ENCODE measurements at places on chromosomes 5 and 9. TPM values are rescaled to one million over a fixed set of nuclear protein-coding genes. Genes with fewer than 3 reads are reported as not detected.

Gene LRRC19
- total RNA-seq, result not detected

Gene RELL2
- 10.1 TPM for total RNA-seq

Gene MYMK
- not detected for total RNA-seq

Gene OR1Q1
- not detected for total RNA-seq

Gene GGTA1
- total RNA-seq, result not detected

Gene RBM22
- 47.0 TPM for total RNA-seq

Gene BOD1
- 128 TPM for total RNA-seq

Gene ZDHHC11
- not detected for total RNA-seq

DNA sequence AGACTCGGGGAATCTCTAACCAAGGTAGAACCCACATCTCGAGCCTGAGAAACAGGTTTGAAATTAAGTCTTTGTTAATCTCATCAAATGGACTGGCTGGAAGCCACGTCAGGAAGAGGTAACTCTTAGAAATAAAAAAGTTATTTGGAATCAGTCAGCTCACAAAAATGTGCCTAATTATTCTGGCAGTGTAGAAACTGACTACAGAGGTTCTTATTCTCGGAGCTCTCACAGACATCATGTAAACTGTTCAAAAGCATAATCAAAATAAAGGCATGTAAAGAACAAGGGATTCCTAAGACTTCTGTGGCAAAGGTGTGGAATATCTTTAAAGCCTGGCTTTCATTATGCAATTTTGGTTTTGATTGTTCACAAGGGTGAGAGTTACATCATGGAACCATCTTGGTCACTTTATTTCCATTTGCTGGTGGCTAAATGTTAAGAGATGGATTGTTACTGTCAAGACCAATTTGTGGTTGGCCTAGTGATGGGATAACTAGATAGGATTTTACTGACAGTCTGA lies 85.1 kb downstream of the OTULIN start:
- H3K4me3 ChIP-seq, result no peak overlapping the region
- H3K36me3 ChIP-seq, result no peaks in the 10 kb centered on the region
- H3K4me1 ChIP-seq, result peaks cover under 1% of the 10 kb centered on the region
- H3K27me3 ChIP-seq, result no peaks in the 10 kb centered on the region
- H3K27ac ChIP-seq, result no peak overlapping the region

DNA sequence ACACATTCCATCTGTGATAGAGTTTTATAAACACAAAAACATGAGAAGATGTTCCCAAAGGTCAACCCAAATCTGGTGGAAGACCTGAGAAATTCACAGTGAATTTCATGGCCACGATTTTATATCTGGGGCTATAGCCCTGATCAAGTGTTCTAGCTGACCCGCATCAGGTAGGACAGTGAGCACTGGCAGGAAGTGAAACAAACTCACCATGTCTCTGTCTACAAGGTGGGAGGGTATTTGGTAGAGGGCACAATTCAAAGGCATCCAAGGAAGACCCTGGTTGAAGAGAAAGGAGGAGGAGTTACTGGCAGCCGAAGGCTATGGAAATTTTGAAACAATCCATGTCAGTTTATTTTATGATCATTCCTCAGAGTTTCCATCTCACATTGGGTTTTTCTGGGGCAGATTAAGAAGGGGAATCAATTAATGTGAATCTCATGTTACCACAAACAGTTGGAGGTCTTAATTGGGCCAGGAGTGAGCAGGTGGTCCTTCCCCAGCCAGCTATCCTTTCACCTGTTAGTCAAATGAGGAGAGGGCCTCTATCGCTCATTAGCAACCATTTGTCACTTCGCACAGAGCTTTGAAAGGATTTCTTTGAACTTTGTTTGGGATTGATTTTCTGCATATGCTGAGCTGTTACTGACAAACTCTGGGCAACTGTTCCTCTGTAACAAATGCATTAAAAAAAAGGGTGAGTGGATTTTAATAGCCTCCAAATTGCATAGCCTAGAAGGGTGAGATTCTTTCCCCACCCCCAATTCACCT lies 612.0 kb upstream of the CLINT1 start:
- no peaks in the 10 kb centered on the region for H3K36me3 ChIP-seq
- H3K4me3 ChIP-seq, result no peak overlapping the region
- no peaks in the 10 kb centered on the region for H3K4me1 ChIP-seq
- H3K27me3 ChIP-seq, result no peaks in the 10 kb centered on the region

DNA sequence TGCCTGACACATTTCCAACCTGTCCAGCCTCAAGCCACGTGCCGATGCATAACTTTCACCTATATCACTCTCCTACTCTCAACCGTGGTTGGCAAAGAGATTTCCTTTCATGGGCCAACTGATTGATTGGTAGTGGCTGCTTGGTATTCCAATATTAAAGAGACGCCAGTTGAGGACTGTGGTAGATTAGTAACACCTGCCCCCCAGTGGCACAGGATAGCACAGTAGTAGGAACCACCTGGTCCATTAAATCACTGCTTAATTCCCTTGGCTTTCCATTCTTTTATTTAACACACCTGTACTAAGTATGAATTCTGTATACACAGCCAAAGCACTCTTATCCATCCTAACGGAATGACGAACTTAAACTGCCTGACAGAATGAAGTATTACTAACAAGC lies 19.1 kb upstream of the FOXB2 start:
- no peak overlapping the region for H3K4me3 ChIP-seq
- no peak overlapping the region for H3K27ac ChIP-seq
- H3K36me3 ChIP-seq, result no peaks in the 10 kb centered on the region
- no peaks in the 10 kb centered on the region for H3K27me3 ChIP-seq

- H3K36me3 ChIP-seq, result peaks cover 10% of the 10 kb centered on the region
- H3K4me3 ChIP-seq, result peak overlapping the region; percentile 49
- DNase-seq, result no peak
- H3K4me1 ChIP-seq, result peaks cover 41% of the 10 kb centered on the region
Observed at GRCh38 chr9:116686693-116687073, 422 bp upstream of the TRIM32 start.

- peaks cover 15% of the 10 kb centered on the region for H3K4me1 ChIP-seq
- DNase-seq, result no peak
Observed at GRCh38 chr5:128199104-128199503, 115.5 kb downstream of the SLC12A2 start.

DNA sequence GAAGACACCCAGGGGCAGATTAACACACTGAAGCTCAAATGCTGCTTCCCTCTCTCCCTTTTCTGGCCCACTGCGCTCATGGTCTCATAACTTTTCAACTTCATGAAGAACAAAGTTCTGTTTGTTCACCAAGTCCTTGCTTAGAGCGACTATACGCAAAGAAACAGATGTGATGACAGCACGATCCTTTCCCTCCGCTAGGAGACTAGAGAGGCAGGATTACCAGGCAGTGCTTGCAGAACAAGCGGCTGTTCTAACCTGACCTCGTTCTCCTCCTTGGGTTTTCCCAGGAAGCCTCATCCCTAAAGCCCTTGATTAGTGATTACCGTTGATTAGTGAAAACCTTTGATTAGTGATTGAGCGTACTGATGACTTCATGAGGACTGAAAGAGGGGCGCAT lies 649.9 kb downstream of the IRX1 start:
- H3K36me3 ChIP-seq, result no peaks in the 10 kb centered on the region
- DNase-seq, result no peak
- no peaks in the 10 kb centered on the region for H3K27me3 ChIP-seq
- no peak overlapping the region for H3K4me3 ChIP-seq
- no peaks in the 10 kb centered on the region for H3K4me1 ChIP-seq

GRCh38 chr5:97009212-97009898 lies 73.5 kb downstream of the LNPEP start:
- H3K27ac ChIP-seq, result no peak overlapping the region
- no peak overlapping the region for H3K4me3 ChIP-seq
- no peaks in the 10 kb centered on the region for H3K4me1 ChIP-seq
- H3K36me3 ChIP-seq, result 0 out of 2 replicates have a peak, but pooled peaks cover 2% of the 10 kb centered on the region
- no peak for DNase-seq

DNA sequence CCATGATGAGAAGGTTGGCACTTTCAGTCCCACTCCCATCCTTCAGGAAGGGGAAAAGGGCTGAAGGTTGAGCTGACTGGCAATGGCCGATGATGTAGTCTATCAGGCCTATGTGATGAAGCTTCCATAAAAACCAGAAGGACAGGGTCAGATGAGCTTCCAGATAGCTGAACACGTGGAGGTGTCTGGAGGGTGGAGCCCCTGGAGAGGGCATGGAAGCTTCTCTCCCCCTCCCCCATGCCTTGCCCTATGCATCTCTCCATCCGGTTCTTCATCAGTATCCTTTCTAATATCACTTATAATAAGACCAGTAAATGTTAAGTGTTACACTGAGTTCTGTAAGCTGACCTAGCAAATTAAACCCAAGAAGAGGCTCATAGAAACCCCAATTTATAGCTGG lies 32.6 kb upstream of the SMU1 start:
- no peaks in the 10 kb centered on the region for H3K27me3 ChIP-seq
- no peaks in the 10 kb centered on the region for H3K36me3 ChIP-seq
- no peak overlapping the region for H3K4me3 ChIP-seq
- no peak for DNase-seq

- no peak overlapping the region for H3K27ac ChIP-seq
Observed at GRCh38 chr5:74476819-74477453, 163.6 kb downstream of the ENC1 start.

- no peaks in the 10 kb centered on the region for H3K36me3 ChIP-seq
- no peak overlapping the region for H3K27ac ChIP-seq
- H3K4me3 ChIP-seq, result no peak overlapping the region
- DNase-seq, result no peak
- H3K4me1 ChIP-seq, result no peaks in the 10 kb centered on the region
Observed at GRCh38 chr9:34572628-34573027, 16.9 kb downstream of the CNTFR start.

DNA sequence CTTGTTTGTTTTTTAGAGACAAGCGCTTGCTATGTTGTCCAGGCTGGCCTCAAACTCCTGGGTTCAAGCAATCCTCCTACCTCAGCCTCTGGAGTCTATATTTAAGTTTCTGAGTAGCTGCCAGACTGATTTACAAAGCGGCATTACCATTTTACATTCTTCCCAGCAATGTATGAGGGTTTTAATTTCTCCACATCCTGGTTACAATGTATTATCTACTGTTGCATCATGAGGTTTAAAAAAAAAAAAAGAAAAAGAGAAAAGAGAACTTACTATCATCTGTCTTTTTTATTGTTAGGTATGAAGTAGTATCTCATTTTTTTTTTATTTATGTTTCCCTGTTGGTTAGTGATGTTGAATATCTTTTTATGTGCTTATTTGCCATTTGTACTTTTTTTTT lies 18.9 kb upstream of the CLINT1 start:
- no peaks in the 10 kb centered on the region for H3K27me3 ChIP-seq
- no peak overlapping the region for H3K4me3 ChIP-seq
- H3K4me1 ChIP-seq, result no peaks in the 10 kb centered on the region
- no peak for DNase-seq
- H3K36me3 ChIP-seq, result no peaks in the 10 kb centered on the region
- no peak overlapping the region for H3K27ac ChIP-seq

DNA sequence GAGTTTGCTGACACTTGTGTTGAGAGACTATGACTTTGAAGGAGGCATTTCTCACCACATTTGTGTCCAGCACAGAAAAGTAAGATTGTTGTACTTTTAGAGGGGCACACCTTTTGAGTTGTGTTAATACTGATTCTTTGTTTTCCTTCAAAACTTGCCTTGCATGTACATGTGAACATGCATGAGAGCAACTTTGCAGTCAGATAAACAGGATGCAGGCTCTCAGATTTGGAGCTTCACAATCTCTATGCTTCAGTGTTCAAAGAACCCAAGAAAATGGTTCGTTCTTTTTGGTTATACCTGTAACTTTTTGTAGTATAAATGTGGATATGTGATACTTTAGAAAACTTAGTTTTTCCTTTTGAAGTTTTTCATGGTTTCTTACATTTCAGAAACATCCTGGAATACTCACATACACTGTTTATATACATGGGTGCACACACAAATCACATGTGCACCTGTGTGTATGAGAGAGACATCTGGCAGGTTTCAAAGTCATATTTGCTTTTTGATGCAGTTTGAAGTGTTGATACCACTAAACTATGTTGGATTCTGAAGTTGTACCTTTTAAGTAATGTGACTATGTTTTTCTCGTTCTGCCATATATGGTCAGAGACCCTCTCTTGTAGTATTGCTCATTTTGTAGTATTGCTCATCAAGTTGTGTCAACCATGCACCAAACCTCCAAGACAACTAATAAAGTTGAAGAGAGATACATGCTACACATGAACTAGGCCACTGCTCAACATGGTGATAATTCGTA lies 190.7 kb downstream of the CD180 start:
- DNase-seq, result no peak
- no peaks in the 10 kb centered on the region for H3K36me3 ChIP-seq
- no peaks in the 10 kb centered on the region for H3K27me3 ChIP-seq
- H3K4me3 ChIP-seq, result peak overlapping the region; percentile 41
- H3K4me1 ChIP-seq, result peaks cover 26% of the 10 kb centered on the region
